NCI-H460 (cell line): ENCODE measurements at places on chromosomes 16 and 17.
A peak's percentile ranks its signal among the peaks of the same experiment; 100 is the strongest.

DNA sequence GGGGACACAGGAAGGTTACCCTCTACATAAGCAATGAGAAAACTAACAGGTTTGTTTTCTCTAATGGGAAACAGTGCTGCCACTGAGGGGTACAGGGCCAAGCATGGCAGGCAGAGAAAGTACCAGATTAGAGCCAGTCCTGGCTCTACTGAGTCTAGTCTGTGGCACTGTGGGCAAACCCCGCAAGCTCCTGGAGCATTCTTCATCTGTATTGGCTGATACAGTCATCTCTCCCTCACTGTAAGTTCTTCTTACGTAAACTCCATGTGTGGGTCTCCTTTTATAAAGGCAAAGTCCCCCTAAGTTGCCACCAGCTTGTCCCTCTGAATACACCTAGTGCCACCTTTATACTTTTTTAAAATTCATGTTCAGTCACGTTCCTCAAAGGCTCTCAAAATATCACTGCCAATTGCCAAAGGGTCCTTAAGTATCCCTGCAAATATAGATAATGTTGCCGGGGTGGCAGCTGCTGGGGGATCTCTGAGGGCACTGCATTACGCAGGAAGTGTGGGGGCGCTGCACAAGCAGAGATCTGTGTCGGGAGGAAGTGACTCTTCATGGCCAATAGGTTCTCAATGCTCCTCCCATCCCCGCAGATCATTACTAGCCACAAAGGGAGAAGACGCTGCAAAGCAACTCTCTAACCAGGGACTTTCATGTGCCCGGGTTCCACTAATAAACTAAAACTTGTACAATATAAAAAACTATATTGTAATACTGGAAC is 18.8 kb downstream of the XPO6 start:
- DNase-seq, result no peak

DNA sequence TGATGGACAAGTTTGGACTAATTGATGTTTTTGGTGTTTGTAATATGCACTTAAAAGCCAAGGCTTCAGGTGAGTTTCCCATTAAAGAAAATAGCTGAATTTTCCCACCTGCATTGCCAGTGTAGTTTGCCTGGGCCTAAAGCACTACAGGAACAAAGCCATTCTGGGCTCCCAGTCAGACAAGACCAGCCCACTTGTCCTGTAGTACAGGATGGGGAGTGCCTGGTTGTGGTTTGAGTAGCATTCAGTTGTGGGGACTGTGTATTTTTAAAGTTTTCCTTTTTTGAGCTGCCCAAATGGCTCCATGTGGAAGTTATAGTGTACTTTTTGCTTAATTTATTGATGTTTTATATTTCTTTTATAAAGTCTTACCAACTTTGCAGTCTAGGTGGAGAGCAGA is 91.7 kb downstream of the TANGO6 start:
- DNase-seq, result no peak

DNA sequence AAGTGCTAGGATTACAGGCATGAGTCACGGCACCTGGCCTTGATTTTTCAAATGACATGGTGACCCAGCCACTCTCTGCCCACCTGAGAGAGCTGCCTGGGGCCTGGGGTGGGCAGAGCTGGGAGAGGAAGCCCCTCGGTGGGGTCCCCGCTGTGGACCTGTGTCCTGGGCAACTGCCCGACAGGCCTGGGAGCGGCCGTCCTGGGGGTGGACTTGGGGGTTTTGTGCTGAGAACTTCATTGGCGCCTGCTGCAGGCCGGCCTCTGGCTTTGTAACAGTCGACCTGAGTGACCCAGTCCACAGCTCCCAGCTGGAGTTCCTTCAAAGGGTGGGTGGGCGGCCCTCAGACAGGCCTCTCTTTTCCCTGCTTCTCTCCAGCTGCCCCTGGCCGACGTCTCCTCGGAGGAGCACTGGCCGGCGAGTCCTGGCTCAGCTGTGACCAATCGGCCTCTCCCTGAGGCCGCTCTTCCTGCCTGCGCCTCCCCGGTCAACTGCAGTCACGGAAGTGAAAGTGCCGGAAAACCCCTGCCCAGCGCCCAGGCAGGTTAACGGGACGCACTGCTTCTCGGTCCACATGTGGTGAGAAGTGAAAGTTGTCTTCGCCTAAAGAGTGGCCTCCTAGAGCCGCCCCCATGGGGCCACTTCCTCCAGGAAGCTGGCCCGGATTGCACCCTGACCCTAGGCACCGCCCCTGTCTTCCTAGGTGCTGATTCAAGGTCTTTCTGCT is 5.5 kb downstream of the CBFA2T3 start:
- no peak for DNase-seq

DNA sequence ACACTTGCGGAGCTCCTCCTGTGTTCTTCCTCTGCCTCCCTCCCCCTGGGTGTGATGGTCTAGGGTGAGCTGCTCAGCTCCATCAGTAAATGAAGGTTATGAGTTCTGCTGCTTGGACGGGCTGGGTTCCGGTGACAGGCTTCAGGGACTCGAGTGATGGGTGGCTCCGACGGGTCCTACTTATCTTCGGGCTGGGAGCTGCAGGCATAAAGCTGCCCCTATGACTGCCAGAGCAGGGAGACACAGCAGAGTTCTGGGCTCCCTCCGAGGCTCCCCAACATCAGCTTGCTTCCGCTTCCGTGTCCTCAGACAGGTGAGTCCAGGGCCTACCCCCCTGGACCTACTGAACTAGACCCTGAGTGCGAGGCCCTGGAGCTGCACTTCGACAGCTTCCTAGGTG is 11.3 kb upstream of the MLKL start:
- DNase-seq, result no peak

DNA sequence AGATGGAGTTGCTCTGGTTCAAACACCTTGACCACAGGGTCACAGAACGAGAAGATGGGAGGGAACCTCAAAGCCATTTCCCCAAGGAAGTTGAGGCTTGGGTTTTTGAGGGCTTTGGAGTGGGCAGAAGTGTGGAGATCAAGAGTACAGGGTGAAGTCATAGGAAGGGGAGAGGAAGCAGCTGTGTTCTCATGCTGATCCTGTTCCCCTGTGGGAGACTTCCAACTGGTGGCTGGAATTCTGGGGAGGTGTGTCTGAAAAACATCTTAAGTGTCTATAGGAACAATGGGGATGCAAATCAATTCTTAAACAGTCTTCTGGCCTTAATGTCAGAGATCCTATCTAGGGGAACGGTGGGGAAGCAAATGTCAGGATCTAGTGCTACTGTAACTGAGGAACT is 38.8 kb upstream of the HSBP1 start:
- DNase-seq, result no peak

DNA sequence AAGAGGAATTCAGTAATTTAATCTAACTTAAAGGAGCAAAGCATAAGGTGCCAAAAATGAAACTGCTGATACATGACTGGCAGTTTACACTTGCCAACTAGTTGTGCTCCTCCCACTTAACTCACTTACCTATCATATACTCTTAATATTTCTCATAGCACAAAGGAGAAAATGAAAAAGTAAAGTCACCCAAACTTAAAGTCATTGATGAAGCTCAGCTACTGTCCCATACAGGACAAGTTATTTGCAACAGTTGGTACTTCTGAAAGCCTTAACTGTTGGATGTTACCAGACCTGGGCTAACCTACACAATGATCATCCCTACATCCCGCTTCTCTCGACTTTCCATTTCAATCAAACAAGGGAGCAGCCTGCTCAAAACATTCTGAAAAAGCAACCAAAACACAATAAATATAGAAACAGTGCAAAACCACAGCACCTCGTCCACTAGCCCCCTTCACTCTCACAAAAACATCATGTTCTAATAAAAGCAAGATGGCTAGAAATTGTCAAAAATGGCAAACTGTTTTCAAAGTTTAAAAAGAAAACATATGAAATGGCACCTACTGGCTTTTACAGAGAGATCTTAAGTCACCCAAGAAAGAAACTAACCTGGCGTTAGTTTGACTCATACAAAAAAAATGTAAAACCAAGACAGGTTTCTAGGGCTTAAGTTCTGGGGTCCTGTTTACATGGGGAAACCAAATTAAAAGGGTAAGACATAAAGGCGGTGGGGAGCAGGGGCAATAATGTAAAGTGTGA is 868 bp downstream of the MED13 start:
- DNase-seq, result peak; percentile 11

- no peak for DNase-seq
These were observed 280.3 kb upstream of the FOXF1 start for GRCh38 chr16:86229866-86230656.

- DNase-seq, result peak; percentile 77
These were observed 6.7 kb downstream of the ITGA3 start for GRCh38 chr17:50062293-50063243.

- no peak for DNase-seq
These were observed 18.4 kb upstream of the EXOC7 start for GRCh38 chr17:76121932-76122430.
